ENCODE measurements at places on chromosomes 16 and 17.

- DNase-seq = no peak
Measured at GRCh38 chr17:14451729-14452191, 150.9 kb downstream of the HS3ST3B1 start.

- DNase-seq = no peak
Measured at GRCh38 chr16:4200781-4201137, 41.1 kb downstream of the SRL start.

GRCh38 chr17:15049795-15050160 is 215.3 kb downstream of the PMP22 start:
- no peak for DNase-seq

DNA sequence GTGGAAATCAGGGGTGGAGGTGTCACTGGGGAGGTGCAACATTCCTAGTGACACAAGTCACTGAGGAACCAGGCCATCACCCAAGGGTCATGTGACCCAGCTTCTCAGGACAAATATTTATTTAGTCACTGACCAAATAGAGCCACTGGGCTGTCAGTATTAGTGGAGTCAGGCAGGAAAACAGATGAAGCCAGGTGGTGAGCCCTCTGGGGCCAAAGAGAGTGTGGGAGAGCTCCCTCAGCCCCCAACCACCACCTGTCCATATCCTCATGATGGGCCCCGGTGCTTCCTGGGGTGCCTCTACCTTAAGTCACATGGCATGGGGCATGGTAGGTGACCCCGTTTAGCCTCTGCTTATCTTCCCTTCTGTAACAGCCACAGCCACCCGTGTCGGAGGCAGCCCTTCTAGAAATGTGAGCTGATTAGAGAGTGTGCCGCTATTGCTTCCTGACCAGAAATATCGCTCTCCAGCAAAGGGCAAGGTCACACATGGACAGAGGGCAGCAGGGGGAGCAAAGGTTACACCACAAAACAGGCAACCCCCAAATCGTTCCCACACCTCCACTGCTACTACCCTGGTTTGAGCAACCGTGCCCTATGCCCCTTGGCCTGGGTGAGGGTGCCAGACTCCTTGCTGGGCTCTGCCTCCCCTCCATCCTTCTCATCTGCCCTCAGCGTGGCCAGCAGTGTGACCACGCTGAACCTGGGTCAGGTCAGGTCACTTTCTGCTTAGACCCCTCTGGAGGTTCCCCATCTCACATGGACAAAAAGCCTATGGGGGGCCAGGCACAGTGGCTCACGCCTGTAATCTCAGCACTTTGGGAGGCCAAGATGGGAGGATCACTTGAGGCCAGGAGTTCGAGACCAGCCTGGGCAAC is 8.6 kb upstream of the AKTIP start:
- no peak for DNase-seq

GRCh38 chr17:8384801-8385378 is 1.9 kb upstream of the RPL26 start:
- no peak for DNase-seq

GRCh38 chr16:303760-304505 is 21.0 kb downstream of the PDIA2 start:
- DNase-seq = no peak

- no peak for DNase-seq
Measured at GRCh38 chr17:78613416-78613815, 36.2 kb upstream of the DNAH17 start.

- DNase-seq = no peak
Measured at GRCh38 chr17:45050481-45051059, 862 bp downstream of the DCAKD start.

DNA sequence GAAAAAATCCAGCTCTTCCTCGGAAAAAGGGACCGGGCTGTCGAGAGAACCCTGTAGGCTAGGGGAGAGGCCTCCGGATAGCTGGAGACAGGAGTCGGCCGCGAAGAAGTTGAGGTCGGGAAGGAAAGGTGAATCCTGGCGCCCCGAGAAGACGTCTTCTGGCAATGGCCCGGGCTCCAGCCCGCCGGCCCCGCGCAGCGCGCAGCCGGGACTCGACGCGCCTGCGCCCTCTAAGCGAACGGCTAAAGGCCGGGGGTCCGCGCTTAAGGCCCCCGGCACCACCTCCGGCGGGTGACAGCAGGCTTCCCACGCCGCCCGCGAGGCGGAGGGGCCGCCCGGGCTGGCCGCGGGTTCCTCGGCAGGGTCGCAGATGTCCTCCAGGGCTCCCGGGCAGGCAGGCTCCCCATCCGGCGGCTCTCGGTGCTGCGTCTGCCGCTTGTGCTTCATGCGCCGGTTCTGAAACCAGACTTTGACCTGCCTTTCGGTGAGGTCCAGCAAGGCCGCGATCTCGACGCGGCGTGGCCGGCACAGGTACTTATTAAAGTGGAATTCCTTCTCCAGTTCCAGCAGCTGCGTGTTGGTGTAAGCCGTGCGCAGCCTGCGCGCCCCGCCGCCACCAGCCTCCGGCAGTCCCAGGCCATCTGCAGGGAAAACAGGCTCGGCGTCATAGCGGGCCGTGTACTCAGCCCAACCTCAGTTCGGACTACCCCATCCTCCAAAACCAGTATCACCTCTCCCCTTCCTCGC is 1.6 kb downstream of the HOXB2 start:
- no peak for DNase-seq

- no peak for DNase-seq
Measured at GRCh38 chr17:81054881-81055370, 20.0 kb downstream of the BAIAP2 start.

DNA sequence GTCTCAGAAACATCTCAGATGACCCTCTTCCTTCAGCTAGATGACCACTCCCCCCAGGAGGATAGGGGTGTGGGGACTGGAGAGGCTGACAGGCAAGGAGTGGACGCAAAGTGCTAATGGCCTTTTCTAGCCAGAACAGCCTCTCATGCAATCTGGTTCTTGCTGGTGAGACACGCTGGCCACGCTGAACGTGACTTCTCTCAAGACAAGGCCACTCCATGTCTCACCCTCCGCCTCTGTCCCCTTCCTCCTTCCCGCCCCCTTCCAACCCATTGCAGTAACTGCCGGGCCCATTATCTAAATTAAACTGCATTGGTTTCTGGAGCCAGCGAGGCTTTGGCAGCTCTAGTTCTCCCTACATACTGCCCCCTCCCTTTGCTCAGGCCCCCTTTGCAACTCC is 9.5 kb downstream of the CACNA1G start:
- no peak for DNase-seq

DNA sequence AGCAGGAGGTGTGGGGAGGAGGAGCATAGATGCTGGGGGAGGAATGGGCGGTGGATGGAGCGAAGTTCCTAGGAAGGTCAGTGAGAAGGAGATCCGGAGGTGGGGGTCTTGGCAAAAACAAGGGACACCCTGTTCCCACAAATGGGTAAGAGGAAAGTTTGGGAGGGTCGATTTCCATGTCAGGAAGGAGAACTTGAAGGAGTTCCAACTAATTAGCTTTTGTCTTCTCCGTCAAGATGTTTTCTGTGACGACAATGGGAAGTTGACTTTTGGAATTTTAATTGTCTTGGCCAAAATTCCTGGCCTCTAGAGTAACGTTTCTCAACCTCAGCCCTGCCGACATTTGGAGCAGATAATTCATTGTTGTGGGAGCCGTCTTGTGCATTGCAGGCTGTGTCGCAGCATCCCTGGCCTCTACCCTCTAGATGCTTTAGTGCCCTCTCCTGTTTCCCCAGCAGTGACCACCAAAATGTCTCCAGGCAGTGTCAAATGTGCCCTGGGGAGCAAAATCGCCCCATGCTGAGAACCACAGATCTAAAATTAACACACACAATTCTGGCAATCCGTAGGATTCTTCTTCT is 97.1 kb downstream of the PITPNC1 start:
- no peak for DNase-seq

- DNase-seq = no peak
Measured at GRCh38 chr17:39996800-39997199, 16.2 kb downstream of the PSMD3 start.

DNA sequence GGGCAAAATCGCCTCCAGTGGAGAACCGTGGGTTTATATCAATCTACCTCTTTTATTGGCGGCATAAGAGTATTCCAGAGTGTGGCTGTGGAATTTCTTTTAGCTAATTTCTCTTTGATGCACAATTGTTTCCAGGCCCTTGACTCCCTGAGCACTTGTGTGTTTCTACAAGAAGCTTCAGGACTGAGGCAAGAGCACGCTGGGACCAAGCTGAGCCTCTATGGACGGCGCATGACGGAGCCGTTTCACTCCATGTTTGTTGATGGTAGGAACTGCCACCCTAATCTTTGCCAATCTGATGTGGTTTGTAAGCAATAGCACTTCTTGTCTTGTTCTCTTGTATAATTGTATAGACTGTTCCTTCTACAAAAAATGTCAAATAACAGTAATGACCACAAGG is 11.2 kb upstream of the ANKRD40CL start:
- no peak for DNase-seq

- peak; percentile 41 for DNase-seq
Measured at GRCh38 chr16:7140899-7141298, 191.7 kb upstream of the RBFOX1 start.

- DNase-seq = no peak
Measured at GRCh38 chr16:71648162-71648561, 22.2 kb downstream of the MARVELD3 start.

DNA sequence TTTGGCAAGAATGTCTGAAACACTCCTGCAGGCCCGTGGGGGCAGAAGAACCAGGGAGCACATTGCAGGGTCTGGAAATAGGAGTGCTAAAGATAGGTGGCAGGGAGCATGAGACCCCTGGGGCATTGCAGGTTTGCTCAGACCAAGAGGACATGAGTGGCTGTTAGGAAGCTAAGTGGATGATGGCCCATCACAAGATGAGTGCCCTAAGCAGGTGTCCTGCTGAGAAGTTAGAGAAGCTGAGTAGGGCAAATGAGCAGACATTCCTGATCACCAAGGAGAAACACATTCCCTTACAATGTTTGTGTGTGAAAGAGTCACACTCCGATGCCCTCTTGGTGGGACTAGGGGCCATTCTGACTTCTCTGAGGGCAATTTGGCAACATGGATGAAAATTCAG is 9.9 kb downstream of the MLYCD start:
- DNase-seq = no peak

- no peak for DNase-seq
Measured at GRCh38 chr17:8490256-8491023, 54.8 kb downstream of the NDEL1 start.

DNA sequence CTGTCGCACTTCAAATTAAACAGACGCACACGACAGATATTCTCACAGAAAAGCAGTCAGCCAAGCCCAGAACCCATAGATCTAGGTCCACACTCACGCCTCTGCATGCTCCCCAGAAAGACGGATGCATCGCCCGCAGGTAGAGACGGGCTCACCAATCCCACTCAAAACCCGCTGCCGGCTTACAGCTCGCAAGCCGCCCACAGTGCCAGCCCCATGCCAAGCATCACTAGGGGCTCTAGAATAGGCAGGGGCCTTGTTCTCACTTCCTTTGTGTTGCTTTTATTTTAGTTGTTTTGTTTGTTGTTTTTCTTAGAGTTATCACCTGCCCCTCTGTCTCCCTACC is 336 bp upstream of the BMERB1 start:
- DNase-seq = no peak

- no peak for DNase-seq
Measured at GRCh38 chr16:17345043-17345442, 125.7 kb downstream of the XYLT1 start.

- no peak for DNase-seq
Measured at GRCh38 chr16:51430716-51431369, 279.8 kb upstream of the SALL1 start.

DNA sequence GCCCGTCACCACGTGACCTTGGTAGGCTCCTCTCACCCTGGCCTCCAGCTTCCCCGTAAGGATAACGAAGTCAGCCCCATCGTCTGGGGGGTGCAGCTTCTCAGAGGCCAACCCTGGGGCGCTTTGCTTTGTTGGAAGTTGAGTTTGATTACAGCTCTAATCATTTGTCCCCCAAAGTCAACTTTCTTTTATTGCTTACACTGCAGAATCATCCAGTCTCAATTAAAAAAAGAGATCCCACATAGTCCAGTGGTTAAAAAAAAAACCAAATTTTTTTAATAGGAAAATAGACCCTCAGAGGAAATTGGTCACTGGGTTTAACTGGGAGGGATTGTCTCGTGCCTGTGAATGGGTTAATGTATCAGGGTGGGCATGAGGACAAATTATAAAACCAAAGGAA is 7.8 kb upstream of the GPRC5C start:
- no peak for DNase-seq

GRCh38 chr17:64506576-64507412 is at the start of gene CEP95:
Gene CEP95 (plus strand): TSS chr17:64506977. CDS start chr17:64507098, 121 bp downstream.
- peak; percentile 67 for DNase-seq

- no peak for DNase-seq
Measured at GRCh38 chr16:80875616-80876015, 71.2 kb upstream of the CDYL2 start.

GRCh38 chr16:81060576-81061306 is 16.3 kb downstream of the C16orf46 start:
- DNase-seq = no peak

- DNase-seq = no peak
Measured at GRCh38 chr16:3577302-3577752, at the start of gene NLRC3. Gene NLRC3 (minus strand): TSS chr16:3577403. CDS start chr16:3565036, 12,367 bp downstream.

DNA sequence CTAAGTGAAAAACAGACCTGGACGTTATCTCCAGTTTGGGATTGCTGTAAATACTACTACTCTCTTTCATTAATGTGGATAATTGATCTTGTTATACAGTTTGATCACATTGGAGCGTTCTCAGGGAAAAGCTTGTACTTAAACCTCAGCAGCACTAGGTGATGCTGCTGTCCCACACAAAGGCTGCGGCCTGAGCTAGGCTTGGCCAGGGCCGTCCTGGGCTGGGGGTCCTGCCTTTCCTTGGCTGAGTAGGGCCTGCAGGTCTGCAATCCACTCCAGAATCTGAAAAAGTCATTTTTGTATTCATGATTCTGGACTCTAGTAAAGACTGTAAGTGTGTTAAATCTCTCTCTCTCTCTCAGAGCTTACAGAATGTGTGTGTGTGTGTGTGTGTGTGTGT is 23.7 kb upstream of the PMFBP1 start:
- no peak for DNase-seq

GRCh38 chr16:31087971-31088370 is 772 bp downstream of the PRSS53 start:
- no peak for DNase-seq

GRCh38 chr16:81480606-81481206 is 36.1 kb downstream of the CMIP start:
- DNase-seq = no peak

- no peak for DNase-seq
Measured at GRCh38 chr16:53518550-53519416, 15.8 kb upstream of the AKTIP start.

All from Panc1 (cell line).